DMS79 treated with DMSO at 0.1 percent for 48 hours (cell line): ENCODE measurements at places on chromosomes 3 and 15.

DNA sequence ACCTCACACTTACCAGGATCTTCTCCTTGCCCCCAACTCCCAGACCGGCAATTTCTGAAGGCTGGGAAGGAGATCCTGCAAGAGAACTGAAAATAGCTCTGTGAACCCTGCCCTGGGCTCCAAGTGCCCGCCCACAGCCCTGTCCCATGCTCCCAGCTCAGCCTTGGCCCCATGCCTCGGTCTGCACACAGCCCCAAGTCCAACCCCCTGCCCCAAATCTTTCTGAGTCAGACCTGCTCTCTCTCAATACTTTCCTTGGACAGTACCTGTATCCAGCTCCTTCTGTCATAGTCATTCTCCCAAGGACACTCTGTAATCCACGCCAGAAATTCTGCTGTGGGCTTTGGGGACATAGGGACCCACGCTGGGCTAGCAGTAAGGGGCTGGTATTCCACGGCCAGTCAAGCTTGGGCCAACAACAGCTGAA, 6.3 kb upstream of the SMAD3 start:
- DNase-seq = no peak

- DNase-seq = no peak
Measured at GRCh38 chr3:100932491-100932890, 60.7 kb downstream of the ABI3BP start.

- DNase-seq = peak; percentile 90
Measured at GRCh38 chr3:194761384-194761783, 75.7 kb downstream of the FAM43A start.

DNA sequence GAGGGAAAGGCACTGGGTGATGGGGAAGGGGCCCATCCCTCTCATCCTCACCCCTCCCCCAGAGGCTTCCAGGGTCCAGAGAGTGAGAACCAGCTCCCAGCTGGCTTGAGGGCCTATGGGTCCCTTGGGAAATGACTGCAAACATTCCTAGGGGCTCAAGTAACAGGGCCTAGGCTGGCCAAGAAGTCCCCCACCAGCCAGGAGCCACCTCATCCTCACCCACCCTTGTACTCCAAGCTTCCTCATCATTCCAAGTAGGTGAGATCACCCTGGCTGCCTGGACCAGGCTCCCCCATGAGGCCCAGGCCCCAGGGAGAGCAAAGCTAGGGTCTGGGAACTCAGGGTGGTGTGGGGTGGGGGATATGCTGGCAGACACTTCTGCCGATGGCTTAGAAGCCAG, 14.8 kb downstream of the LOXL1 start:
- DNase-seq = no peak

- DNase-seq = no peak
Measured at GRCh38 chr15:53670701-53671100, 88.8 kb downstream of the WDR72 start.

DNA sequence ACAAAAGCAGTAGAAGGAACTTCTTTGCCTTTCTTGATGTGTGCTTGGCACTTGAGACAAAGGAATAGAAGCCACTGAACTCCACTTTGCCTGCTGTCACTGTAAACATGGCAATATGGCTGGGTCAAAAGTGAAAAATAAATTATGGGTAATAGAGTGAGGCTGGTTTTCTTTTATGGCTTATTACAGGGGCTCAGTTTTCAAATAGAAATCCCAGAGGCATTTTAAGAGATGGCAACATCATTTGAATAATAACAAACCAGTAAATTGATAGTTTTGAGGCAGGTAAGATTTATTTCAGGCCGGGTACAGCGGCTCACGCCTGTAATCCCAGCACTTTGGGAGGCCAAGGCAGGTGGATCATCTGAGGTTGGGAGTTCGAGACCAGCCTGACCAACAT, 2.8 kb downstream of the C3orf52 start:
- no peak for DNase-seq

- DNase-seq = no peak
Measured at GRCh38 chr3:74048699-74049098, 424.0 kb upstream of the PDZRN3 start.

- DNase-seq = no peak
Measured at GRCh38 chr15:31516874-31517273, 190.2 kb downstream of the KLF13 start.

DNA sequence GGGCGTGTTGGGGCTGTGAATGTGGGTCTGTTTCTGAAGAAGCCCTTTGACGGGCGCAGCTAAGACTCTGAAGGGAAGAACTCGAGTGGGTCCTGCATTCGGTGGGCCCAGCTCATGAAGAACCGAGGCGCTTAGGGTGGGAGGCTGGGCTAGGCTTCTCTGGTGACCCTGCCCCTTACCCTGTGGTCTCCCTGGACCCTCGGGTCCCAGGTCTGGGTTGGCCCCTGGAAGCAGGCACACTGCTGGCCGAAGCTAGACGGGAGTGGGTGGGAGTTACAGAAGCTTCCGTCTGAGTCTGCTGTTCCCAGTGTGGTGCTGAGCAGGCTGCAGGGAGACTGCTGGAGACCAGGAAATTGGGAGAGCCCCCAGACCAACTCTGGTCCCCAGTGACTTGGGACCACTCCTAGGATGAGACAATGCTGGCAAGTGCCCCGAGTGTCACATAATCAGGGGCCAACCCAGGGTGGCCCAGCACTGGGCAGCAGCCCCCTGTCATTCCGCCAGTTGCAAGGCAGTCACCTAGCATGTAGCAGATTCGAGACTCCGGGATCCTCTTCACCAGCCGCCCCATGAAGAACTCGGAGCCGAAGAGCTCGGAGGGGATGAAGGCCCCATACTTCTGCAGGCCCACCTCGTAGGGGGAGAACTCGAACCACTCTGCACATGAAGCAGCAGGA, 16.7 kb upstream of the EHD4 start:
- no peak for DNase-seq

GRCh38 chr3:42780892-42781700, 8.0 kb upstream of the CCDC13 start:
- DNase-seq = peak; percentile 41
